ENCODE measurements at places on chromosomes 6 and 20. TPM values are rescaled to one million over a fixed set of nuclear protein-coding genes. Genes with fewer than 3 reads are reported as not detected.

The KCNK16 gene
- not detected for total RNA-seq

The CCHCR1 gene
- total RNA-seq = 28.8 TPM

The DNAH8 gene
- 0.03 TPM for total RNA-seq

The IP6K3 gene
- 0.26 TPM for total RNA-seq

The CCDC28A gene
- 32.6 TPM for total RNA-seq

The KIF25 gene
- total RNA-seq = 0.43 TPM

The COL20A1 gene
- total RNA-seq = 0.14 TPM

The HELZ2 gene
- total RNA-seq = 48.9 TPM

Measured in mucosa of gallbladder (tissue), 1 donor.